ENCODE measurements at places on chromosomes 1 and 21. TPM values are rescaled to one million over a fixed set of nuclear protein-coding genes. Genes with fewer than 3 reads are reported as not detected.

Gene SPRR2E
- not detected for total RNA-seq

Gene SPATA45
- total RNA-seq: not detected

Gene DNALI1
- total RNA-seq: not detected

Gene UBXN10
- not detected for total RNA-seq

Gene SH3BGR
- total RNA-seq: 0.49 TPM

Gene MAGI3
- 3.9 TPM for total RNA-seq

Gene RABGAP1L
- 5.2 TPM for total RNA-seq

Gene HES3
- total RNA-seq: not detected

Gene S100A2
- total RNA-seq: 24.6 TPM

Gene KIF21B
- total RNA-seq: 1.8 TPM

Gene KMO
- total RNA-seq: 0.68 TPM

Gene SELENBP1
- 7.7 TPM for total RNA-seq

Gene FCRLA
- total RNA-seq: not detected

Gene BCAN
- total RNA-seq: 0.12 TPM

Gene RGS7
- 0.02 TPM for total RNA-seq

Gene NDUFS2
- 78.6 TPM for total RNA-seq

Gene ARTN
- 0.33 TPM for total RNA-seq

Gene SIM2
- 6.1 TPM for total RNA-seq

Gene GJA8
- total RNA-seq: not detected

Gene PRR9
- total RNA-seq: 0.05 TPM

Gene POMGNT1
- 45.8 TPM for total RNA-seq
